ENCODE measurements at places on chromosomes 6 and 20.

DNA sequence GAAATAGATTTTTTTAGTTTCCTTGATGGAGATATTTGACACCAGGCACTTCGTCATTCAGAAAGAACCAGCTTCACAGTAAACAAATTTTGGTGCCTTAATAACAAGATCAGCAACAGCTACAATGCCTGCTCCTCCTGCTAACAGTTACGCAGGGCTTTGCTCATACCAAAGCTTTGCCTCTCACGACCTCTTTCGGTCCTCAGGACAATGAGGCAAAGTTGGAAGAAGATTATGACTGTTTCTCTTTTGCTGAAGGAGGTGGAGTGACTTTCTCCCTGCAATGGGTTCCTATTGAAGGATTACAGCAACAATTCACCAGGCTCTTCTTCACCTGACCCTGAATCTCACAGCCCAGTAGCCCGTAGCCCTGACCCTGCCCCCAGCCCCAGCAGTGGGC lies 440.1 kb downstream of the PREX1 start:
- no peak for DNase-seq

GRCh38 chr20:64106981-64107735 lies at the start of gene NPBWR2:
Gene NPBWR2 (minus strand): TSS chr20:64107565. CDS start chr20:64106831, 734 bp downstream.
- DNase-seq, result no peak

- DNase-seq, result no peak
These were observed 19.7 kb upstream of the TLDC2 start for GRCh38 chr20:36856195-36856594.

DNA sequence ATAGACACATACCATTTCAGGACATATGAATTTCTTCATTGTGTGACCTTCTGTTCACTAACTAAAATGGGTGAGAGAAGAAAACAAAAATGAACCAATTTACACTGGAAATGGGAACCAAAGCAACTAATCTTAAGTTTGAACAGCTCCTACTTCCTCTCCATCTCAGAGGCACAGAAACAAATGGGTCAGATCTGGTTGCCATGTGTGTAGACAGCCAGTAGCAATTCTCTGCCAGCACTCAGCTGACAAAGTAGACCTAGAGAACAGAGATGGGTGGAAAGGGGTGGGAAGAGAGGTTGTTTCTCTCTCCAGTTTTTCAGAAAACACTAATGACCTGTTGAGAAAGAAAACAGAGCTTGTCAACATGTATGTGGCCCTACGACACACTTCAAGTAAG lies 14.3 kb upstream of the POPDC3 start:
- DNase-seq, result no peak

DNA sequence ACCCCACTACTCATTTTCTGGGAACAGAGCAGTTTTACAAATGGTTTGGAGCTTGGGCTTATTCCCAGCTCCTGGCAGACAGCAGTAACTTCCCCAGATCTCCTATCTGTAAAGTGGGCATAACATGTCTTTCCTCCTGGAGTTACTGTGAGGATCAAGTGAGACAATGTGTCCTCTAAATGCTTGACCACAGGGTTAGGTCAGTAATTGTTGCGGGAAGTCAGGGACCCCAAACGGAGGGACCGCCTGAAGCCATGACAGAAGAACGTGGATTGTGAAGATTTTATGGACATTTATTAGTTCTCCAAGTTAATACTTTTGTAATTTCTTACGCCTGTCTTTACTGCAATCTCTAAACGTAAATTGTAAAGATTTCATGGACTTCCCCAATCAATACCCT lies 15.3 kb upstream of the ZNFX1 start:
- no peak for DNase-seq

Measured in T follicular helper cell (primary cell).